ENCODE measurements at places on chromosomes 12 and 14.
A peak's percentile ranks its signal among the peaks of the same experiment; 100 is the strongest.

DNA sequence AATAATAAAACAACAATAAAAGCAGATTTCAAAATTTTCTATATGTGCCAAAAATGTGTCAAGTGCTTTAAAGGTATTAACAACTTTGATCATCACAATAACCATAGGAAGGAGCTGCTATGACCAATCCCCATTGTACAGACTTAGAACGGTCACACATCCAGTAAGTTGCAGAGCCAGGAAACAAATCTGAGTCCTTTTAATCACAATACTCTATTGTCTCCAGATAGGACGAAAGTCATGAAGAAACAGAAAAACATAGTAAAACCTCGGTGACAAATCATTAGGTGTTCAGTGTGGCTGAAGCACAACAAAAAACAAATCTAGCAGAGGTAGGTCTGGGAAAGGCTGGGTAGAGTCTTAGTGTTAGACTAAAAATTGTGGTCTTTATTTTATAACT is 178.8 kb downstream of the GRIP1 start:
- DNase-seq: no peak

DNA sequence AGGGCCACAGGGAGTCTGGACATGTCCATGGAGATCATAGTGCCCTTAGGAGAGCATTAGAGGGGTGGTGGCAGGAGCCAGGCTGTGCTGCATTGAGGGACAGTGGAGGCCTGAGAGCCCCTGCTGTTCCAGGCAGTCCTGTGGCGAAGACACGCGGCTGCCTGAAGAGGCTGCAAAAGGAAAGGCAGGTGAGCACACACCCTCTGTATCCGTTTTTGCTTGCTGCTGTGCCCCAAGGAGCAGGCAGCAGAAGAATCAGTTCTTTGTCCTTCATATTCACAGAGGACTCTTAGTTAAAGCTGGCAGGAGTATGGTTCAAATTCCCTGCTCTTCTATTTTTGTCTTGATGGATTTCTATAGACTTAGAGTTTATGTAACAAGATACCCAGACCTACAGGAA is 4.5 kb downstream of the SLC35E3 start:
- DNase-seq: no peak

DNA sequence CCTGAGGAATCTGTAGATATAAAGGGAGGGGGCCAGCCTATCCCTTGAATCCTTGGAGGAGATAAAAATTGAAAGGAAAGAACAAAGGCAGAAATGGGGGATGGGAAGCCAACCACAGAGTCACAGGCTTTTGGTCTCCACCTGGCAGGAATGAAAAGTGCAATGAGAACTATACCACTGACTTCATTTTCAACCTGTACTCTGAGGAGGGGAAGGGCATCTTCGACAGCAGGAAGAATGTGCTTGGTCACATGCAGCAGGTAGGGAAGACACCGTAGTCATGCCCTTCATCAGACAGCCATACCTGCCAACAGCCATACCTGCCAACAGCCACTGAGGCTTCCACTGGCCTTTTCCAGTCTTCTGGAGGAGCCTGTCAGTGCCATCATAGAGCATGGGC is 13.4 kb downstream of the ASB8 start:
- DNase-seq: no peak

- no peak for DNase-seq
These were observed 315.9 kb downstream of the BMP4 start for GRCh38 chr14:53640695-53641094.

DNA sequence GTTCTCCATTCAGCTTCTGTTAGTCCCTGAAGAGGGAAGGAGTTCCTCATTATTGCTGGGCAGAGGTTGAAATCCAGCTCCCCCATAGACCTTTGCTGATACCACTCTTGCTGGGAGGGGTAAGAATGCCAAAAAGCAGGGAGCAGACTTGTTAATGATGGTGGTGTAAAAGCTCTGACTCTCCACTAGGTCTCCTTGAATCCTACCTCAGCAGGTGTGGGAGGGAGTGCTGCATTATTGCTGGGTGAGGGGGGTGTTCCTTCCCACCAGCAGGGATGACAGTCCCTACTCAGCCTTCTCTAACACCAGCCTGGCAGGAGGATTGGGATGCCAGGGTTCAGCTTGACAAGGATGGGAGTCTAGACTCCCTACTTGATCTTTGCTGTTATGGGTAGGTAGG is 185.8 kb upstream of the NOS1 start:
- DNase-seq: no peak

GRCh38 chr14:70885343-70886022 is 21.8 kb upstream of the PCNX1 start:
- DNase-seq: no peak

DNA sequence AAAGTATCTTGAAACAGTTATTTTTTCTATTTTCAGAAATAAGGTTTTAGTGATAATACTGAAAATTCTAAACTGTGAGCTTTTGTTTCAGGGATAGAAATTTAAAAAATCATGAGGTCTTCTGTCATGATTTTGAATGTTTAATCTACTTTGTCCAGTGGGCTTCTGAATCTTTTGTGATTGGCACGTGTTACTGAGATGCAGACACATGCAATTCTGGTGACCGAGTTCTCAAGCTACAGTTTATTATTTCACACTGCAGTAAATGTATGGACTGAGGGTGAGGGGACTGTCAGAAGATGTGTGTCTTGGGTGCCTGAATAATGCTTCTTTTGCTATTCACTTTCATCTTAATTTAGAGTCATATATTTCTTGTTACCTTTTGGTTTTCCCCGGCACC is 778.7 kb downstream of the DIO2 start:
- DNase-seq: no peak

DNA sequence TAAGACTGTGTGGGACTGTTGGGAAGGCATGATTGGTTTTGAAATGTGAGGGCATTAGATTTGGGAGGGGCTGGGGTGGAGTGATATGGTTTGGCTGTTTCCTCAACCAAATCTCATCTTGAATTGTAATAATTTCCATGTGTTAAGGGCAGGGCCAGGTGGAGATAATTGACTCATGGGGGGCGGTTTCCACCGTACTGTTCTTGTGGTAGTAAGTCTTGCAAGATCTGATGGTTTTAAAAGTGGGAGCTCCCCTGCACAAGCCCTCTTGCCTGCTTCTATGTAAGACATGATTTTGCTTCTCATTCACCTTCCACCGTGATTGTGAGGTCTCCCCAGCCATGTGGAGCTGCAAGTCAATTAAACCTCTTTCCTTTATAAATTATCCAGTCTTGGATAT is 76.6 kb upstream of the PPFIA2 start:
- DNase-seq: no peak

DNA sequence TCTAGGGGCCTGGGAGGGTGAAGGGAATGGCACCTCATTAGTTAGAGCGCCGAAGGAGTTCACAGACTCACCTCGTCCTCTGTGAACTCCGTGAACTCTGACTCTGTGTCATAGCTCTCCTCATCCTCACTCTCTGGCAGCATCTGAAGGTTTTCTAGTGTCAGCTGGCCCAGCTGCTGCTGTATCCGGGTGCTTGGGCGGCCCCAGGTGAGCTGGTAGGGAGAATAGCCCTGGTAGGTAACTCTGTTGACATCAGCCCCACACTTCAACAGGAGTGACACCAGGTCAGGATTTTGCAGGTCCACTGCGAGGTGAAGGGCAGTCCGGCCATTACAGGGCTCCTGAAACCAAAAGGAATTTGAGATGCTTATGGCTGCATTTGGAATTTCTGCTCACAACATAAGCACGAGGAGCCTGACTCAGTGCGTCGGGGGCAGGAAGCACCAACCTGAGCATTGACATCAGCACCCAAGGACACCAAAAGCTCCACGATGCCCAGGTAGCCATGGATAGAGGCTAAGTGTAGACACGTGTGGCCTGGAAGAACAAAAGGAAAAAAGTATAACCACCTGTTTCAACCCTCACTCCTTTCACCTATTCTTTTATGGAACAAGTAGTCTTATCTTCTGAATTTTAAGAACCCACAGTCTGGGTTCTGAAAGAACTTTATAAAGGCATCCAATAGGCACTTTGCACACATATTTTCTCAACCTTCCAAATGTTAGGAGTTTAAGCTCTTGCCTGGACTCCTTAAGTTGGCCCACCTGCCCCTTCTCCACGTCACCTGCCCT is 2.0 kb downstream of the NFKBIA start:
- DNase-seq: no peak

DNA sequence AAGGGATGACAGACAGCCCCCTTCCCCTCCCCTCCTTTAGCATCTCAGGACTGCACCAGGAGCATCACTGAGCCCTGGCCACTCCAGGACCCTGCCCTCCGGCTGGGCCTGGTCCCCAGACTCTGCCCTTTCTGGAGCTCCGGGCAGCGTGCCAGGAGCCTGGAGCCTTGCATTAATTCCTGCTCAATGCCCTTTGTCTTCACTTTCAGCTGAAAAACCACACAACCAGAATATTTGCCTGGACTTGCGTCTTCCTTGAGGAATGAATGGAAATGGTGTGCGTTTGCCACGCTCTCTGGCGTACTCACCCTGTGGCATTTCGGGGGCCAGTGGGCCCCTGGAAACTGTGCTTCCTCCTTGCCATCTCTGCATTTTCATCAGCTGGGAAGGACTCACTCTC is 8.5 kb upstream of the RFLNA start:
- DNase-seq: no peak

DNA sequence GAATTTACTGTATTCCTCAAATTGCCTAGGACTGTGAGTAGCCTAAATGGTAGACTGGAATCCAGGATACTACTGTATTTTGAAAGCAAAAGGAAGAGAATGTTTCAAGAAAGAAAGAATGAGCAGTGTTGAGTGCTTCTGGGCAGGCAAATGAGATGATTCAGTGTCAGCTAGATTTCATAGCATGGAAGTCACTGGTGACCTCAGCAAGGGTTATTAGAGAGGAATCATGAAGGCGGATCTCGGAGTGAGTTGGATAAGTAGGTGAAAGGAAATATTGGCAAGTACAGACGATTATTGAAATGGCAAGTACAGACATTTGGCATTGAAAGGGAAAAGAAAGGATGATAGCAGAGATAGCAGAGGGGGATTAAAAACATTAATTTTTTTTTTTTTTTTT is 27.1 kb downstream of the VRK1 start:
- DNase-seq: no peak

- peak; percentile 38 for DNase-seq
These were observed 92.7 kb downstream of the LRRC74A start for GRCh38 chr14:76918782-76919394.

DNA sequence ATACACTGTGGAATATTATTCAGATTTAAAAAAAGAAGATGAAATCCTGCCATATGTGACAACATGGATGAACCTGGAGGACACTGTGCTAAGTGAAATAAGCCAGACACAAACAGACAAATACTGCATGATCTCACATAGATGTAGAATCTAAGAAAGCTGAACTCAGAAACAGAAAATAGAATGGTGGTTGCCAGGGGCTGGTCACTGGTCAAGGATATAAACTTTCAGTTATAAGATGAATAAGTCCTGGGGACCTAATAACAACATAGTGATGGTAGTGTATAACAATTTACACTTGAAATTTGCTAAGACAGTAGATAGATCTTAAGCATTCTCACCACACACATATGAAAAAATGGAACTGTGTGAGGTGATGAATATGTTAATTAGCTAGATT is 161.3 kb upstream of the TMCC3 start:
- DNase-seq: no peak

DNA sequence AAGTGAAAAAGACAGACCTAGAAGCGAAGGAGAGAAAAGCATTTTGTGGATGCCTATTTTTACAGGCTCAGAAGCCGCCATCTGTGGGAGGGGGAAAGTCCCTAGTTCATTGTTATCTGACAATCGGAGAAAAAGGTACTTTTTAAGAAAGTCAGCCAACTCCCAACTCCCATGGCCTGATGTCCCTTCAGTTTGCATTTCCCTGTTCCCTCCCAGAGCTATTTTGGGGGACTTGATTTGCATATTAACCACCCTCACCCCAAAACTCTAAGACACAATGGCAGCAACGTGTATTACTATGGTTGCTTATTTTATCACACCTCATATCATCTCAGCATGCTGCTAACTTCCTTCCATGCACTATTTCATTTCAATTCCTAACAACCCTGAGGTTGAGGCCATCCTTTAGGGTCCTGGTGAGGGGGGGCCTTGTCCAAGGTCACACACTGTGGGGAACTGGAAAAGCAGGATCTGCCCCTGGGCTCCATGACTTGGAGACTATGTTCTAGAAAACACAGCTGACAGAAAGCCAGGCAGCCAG is 18.7 kb downstream of the HVCN1 start:
- no peak for DNase-seq
